ENCODE measurements at places on chromosomes 6 and 20.

- peaks cover 1% of the 10 kb centered on the region for H3K4me1 ChIP-seq
- no peak for DNase-seq
- H3K27ac ChIP-seq = no peak overlapping the region
- no peaks in the 10 kb centered on the region for H3K36me3 ChIP-seq
These were observed 13.7 kb downstream of the PXT1 start for GRCh38 chr6:36428911-36429310.

- H3K36me3 ChIP-seq = peaks cover 20% of the 10 kb centered on the region
- DNase-seq = no peak
- H3K27me3 ChIP-seq = no peaks in the 10 kb centered on the region
- no peak overlapping the region for H3K27ac ChIP-seq
These were observed 91.6 kb upstream of the DST start for GRCh38 chr6:56734335-56734734.

GRCh38 chr6:109800771-109801170 is 109.7 kb downstream of the FIG4 start:
- H3K4me3 ChIP-seq = no peak overlapping the region
- no peaks in the 10 kb centered on the region for H3K27me3 ChIP-seq
- no peak for DNase-seq
- no peaks in the 10 kb centered on the region for H3K4me1 ChIP-seq

GRCh38 chr20:53699906-53700305 is 106.3 kb upstream of the ZNF217 start:
- no peaks in the 10 kb centered on the region for H3K36me3 ChIP-seq
- DNase-seq = no peak
- H3K4me1 ChIP-seq = no peaks in the 10 kb centered on the region
- H3K4me3 ChIP-seq = no peak overlapping the region
- H3K27me3 ChIP-seq = no peaks in the 10 kb centered on the region

- H3K27ac ChIP-seq = no peak overlapping the region
- no peak overlapping the region for H3K4me3 ChIP-seq
- no peaks in the 10 kb centered on the region for H3K4me1 ChIP-seq
- H3K36me3 ChIP-seq = no peaks in the 10 kb centered on the region
- DNase-seq = no peak
These were observed 278.4 kb upstream of the STXBP5 start for GRCh38 chr6:146925846-146926245.

DNA sequence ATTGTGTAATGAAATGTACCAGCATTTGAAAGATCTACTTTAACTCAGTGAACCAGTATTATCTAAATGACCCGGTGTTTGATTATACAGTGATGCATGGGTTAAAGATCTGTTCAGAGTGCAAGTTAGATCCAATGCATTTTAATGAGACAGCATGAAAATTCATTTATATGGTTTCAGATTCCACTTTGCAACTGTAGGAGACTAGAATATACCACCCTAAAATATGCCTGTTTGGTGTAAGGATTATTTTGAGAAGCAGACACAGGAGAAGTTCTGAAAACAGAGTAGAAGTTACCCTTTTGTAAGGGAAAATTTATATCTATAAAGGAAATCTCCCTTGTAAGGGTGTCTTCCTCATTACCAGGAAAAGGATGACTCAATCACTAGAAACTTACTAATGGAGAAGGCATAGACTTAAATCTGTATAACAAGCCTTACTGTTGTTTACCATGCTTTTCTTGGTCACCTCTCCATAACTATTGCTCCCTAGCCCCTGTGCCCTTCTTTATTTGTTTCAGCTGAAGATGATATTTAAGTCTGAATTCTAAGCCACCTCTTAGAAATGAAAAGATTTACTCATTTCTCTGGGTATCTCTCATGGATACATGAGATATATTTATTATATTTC is 105.4 kb downstream of the NCOA3 start:
- peaks cover 4% of the 10 kb centered on the region for H3K4me1 ChIP-seq
- H3K4me3 ChIP-seq = no peak overlapping the region
- DNase-seq = peak; percentile 75
- H3K36me3 ChIP-seq = peaks cover 2% of the 10 kb centered on the region
- H3K27me3 ChIP-seq = no peaks in the 10 kb centered on the region

DNA sequence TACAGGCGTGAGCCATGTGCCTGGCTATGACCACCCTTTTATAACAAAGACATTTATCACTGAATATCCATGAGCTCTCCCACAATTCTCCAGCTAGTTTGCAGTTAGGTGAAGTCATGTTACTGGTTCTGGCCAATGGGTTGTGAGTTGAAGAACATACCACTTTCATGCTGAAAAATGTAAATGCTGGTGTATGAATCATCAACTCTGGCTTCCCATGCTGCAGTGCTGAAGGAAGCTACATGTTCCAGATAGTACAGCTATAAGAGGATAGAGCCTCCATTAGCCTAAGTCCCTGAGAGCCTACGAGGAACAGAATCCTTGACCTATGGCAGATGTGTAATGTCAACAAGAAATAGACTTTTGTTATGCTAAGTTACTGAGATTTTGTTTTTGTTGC is 180.4 kb downstream of the BTBD9 start:
- peaks cover 1% of the 10 kb centered on the region for H3K4me1 ChIP-seq
- H3K27me3 ChIP-seq = no peaks in the 10 kb centered on the region
- no peak overlapping the region for H3K4me3 ChIP-seq
- no peaks in the 10 kb centered on the region for H3K36me3 ChIP-seq
- DNase-seq = peak; percentile 82
- no peak overlapping the region for H3K27ac ChIP-seq

DNA sequence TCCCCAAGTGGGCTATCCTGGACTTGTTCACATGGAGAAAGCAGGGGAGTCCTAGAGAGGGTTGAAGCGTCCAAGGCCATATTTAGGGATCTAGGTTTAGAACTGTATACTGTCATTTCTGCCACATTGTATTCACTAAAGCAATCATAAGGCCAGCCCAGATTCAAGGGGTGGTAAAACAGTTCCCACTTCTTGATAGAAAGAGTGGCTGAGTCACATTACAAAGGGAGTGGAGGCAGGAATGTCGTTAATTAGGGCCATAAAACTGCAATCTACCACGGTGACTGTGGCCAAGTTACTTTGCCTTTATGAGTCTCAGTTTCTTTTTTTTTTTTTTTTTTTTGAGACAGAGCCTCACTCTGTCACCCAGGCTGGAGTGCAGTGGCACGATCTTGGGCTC is 7.4 kb upstream of the UBR2 start:
- no peaks in the 10 kb centered on the region for H3K27me3 ChIP-seq
- no peak overlapping the region for H3K4me3 ChIP-seq
- no peak for DNase-seq

DNA sequence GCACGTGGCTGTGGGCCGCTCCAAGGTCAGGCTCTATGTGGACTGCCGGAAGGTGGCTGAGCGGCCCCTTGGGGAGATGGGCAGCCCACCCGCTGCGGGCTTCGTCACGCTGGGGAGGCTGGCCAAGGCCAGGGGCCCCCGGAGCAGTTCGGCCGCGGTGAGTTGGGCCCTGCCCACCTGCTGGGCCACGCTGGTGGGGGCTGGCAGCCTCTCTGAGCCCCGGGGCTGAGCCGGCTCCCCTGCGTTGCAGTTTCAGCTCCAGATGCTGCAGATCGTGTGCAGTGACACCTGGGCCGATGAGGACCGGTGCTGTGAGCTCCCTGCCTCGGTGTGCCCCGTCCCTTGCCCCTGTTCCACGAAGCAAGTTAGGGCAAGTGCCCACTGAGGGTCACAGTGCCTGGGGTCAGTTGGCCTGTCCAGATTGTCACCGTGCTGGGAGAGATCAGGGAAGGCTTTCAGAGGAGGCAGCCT is 27.1 kb downstream of the COL20A1 start:
- H3K4me3 ChIP-seq = peak overlapping the region; percentile 1
- H3K36me3 ChIP-seq = no peaks in the 10 kb centered on the region
- peaks cover 21% of the 10 kb centered on the region for H3K27me3 ChIP-seq
